SJCRH30 (cell line): ENCODE measurements at places on chromosomes 7 and 10. TPM values are rescaled to one million over a fixed set of nuclear protein-coding genes. Genes with fewer than 3 reads are reported as not detected.
A peak's percentile ranks its signal among the peaks of the same experiment; 100 is the strongest.

- DNase-seq, result no peak
- no peaks in the 10 kb centered on the region for H3K36me3 ChIP-seq
- H3K4me1 ChIP-seq, result no peaks in the 10 kb centered on the region; the same call in 1 of the 2 replicates
- no peaks in the 10 kb centered on the region for H3K27me3 ChIP-seq
These were observed 91.4 kb downstream of the CARD11 start for GRCh38 chr7:2952316-2952715.

DNA sequence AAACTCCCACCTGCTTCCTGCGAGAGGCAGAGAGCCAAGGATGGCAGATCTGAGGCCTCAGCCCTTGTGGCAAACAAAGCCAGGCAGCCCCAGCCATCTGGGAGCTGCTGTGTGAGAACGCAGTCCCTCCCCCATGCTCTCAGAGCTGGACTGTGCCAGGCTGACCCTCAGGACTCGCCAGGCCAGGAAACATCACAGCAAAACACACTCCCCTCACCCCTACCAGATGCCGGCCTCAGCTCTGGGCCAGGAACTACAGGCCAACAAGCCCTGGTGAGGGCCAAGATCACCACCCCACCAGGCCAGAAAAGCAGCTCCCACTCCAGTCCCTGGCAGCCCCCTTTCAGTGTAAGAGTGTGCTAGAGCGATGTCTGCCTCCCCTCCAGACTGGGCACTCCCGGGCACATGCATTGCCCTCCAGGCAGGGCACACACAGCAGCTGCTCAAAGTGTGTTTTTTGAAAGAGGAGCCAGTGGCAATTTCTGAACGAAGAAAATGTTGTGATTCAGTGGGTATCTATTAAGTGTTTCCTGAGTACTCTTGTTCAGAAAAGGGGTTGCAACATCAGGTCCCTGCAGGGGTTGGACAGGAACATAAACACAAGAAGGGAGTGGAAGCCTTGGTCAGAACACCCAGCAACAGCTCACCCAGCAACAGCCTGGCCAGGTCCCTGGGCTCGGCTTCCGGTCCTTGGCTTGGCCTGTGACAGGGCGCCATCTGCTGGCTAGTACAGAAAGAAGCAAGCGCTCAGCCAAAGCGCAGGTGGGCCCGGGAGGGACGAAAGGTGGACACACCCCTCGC lies 18.3 kb downstream of the LRRC20 start:
- H3K4me3 ChIP-seq, result no peak overlapping the region
- H3K36me3 ChIP-seq, result no peaks in the 10 kb centered on the region
- DNase-seq, result peak; percentile 86
- no peaks in the 10 kb centered on the region for H3K4me1 ChIP-seq

DNA sequence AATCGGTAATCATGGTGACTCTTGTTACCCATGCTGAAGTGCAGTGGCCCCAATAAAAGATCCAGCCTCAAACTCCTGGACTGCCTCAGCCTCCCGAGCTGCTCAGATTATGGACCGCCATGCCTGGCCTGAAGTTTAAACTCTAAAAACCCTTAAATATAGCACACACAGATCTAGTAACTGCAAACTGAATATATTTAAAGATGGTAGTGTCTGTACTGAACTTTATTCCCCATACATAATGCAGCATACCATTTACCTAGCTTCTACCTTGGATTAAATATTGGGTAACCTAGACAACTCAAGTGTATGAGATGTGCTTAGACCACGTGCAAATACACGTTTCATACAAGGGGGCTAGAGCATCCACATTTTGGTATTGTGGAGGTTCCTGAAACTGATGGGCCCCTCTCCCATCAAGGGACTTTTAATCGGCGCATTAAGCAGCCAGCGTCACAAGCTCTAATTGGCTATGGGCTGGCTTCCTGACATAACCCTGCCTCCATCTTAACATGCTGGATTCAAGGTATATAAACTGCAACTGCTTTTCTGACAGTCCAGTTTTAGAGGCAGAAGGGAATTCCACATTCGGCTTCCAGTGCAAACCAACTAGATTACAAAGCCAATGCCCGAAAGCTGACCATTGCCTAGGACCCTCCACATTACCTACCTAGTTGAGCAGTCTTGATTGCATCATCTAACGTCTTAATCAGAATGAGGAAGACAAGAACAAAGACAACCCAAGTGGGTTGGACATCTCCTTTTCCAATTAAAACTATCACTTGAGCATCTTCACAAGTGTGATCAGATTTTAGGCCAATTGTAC lies 13.0 kb downstream of the HNRNPA2B1 start:
- H3K4me3 ChIP-seq, result no peak overlapping the region; the same call in 1 of the 2 replicates
- DNase-seq, result peak; percentile 51
- H3K36me3 ChIP-seq, result peaks cover 46% of the 10 kb centered on the region
- H3K4me1 ChIP-seq, result peaks cover 9% of the 10 kb centered on the region; the same call in 1 of the 2 replicates

DNA sequence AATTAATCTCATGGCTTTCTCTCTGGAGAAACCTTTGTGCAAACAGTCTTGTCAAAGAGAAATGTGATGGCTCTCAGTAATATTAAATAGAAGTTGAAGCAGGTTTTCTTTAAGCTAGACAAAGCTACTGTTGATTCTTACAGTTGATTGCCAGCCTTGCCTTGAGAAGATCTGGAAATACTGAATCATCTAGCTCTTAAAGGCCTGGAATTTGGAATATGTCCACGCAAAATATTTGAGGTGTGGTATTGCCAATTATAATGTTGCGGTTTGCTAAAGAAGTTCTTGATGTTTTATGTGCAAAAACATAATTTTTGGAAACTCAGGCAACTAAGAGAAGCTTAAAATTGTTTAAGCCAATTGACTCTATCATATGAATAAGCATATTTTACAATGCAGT lies 371.9 kb downstream of the PHF14 start:
- no peak for DNase-seq
- H3K4me3 ChIP-seq, result no peak overlapping the region
- no peaks in the 10 kb centered on the region for H3K36me3 ChIP-seq
- no peaks in the 10 kb centered on the region for H3K27me3 ChIP-seq
- no peak overlapping the region for H3K27ac ChIP-seq

TET1 gene
- total RNA-seq, result 12.8 and 13.0 TPM in 2 replicates

PRRT4 gene
- total RNA-seq, result 3.2 and 5.1 TPM in 2 replicates

CCDC7 gene
- total RNA-seq, result 9.7 and 12.0 TPM in 2 replicates

GRCh38 chr10:88032566-88032965 lies 169.1 kb downstream of the PTEN start:
- H3K4me3 ChIP-seq, result no peak overlapping the region
- DNase-seq, result no peak
- no peaks in the 10 kb centered on the region for H3K27me3 ChIP-seq
- no peak overlapping the region for H3K27ac ChIP-seq

IL2RA gene
- not detected in 2 replicates for total RNA-seq

DNA sequence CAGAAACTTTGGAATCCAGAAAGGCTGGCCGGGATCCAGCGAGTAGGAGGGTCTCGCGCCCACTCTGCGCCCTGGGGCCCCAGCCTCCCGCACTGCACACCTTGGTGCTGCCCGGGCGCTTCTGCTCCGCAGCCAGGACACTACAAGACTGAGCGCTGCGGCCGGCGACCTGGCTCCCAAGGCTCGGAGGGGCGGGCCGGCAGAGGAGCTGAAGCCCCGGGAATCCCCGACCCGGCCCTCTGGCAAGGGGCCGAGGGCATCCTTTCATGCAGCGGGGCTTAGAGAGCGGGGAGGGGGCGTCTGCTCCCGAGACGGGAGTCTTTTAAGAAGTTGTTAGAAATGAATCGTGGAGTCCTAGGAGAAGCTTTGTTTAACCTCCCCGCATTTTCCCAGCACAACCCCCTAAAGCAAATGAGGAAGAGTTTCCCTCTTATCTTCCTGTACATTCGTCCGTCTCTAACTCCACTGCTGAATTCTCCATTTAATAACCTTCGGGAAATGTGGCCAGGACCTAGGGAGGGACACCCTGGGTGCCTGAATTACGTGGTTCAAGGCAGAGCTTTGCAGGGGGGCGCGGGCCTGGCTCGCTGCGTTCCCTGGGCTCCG lies 1.1 kb downstream of the VWC2 start:
- no peak overlapping the region for H3K4me3 ChIP-seq
- no peak overlapping the region for H3K27ac ChIP-seq
- H3K4me1 ChIP-seq, result no peaks in the 10 kb centered on the region
- H3K27me3 ChIP-seq, result no peaks in the 10 kb centered on the region; the same call in 1 of the 2 replicates

OTUD1 gene
- total RNA-seq, result 10.4 and 11.8 TPM in 2 replicates

GRCh38 chr7:134179036-134180011 lies 52.2 kb downstream of the LRGUK start:
- no peaks in the 10 kb centered on the region for H3K36me3 ChIP-seq
- no peak for DNase-seq
- H3K27me3 ChIP-seq, result no peaks in the 10 kb centered on the region
- no peak overlapping the region for H3K27ac ChIP-seq
- H3K4me3 ChIP-seq, result no peak overlapping the region
- peaks cover 7% of the 10 kb centered on the region for H3K4me1 ChIP-seq

MYPN gene
- 0.13 and 0.40 TPM in 2 replicates for total RNA-seq

FAM25G gene
- total RNA-seq, result 0.63 TPM in 1 of 2 replicates, not detected in the other

- no peak overlapping the region for H3K27ac ChIP-seq
- H3K4me3 ChIP-seq, result no peak overlapping the region
- no peak for DNase-seq
- no peaks in the 10 kb centered on the region for H3K27me3 ChIP-seq
- H3K36me3 ChIP-seq, result no peaks in the 10 kb centered on the region
These were observed 165.9 kb upstream of the PLXNA4 start for GRCh38 chr7:132742189-132742612.

GIMAP8 gene
- total RNA-seq, result not detected in 2 replicates

PTPRZ1 gene
- under 0.01 TPM in 1 of 2 replicates, not detected in the other for total RNA-seq
